ENCODE measurements at places on chromosomes 3 and 15.

DNA sequence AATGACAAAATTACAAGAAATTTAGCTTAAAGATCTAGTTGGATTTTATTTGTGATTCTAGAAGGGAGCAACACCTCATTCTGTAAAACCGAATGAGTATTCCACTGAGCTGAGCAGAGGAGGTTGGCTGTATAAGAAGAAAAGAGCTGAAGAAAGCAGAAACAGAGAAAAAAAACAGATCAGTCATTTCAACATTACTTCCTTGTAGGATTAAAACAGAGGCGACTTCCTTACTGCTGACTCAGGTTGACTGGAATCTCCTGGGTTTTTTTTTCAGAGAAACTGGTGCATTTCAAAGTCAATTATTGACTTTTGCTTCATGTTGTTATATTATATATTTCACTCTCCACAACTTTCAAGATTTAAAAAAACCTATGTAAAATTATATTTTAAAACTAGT lies 368.1 kb upstream of the UBE2E2 start:
- H3K27me3 ChIP-seq, result no peaks in the 10 kb centered on the region
- H3K36me3 ChIP-seq, result no peaks in the 10 kb centered on the region
- peak; percentile 27 for DNase-seq
- H3K4me3 ChIP-seq, result no peak overlapping the region
- no peak overlapping the region for H3K27ac ChIP-seq

GRCh38 chr3:15439476-15439875 lies 12.1 kb downstream of the EAF1 start:
- H3K4me1 ChIP-seq, result no peaks in the 10 kb centered on the region
- peaks cover 35% of the 10 kb centered on the region for H3K36me3 ChIP-seq
- no peak for DNase-seq
- no peak overlapping the region for H3K27ac ChIP-seq
- H3K4me3 ChIP-seq, result no peak overlapping the region

DNA sequence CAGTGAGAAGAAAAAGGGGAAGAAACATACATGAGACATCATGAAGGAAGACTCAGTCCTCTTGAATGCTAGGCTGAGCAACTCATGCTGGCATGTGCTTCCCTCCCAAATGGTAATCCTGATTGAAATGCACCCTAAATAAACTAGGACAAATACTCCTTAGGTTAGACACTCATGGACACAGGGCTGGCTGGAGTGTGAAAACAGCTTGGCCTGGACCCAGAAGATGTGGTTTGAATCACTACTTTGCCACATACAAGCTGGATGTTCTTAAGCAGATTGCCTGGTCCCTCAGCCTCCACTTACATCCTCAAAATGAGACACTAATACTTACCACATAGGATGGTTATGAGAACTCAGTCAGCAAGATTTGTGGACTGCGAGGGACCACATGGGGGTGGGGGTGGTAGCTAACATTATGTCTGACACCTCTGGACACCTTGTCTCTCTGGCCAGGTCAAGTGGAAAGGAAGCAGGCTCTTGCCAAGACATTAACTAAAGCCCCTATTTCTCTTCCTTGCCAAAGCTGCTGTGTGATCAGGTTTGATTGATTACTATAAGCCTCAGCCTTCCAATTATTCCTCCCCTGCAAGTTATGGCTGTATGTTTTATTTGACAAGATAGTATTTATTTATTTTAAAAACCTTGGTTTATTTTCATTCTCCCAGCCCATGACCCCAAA lies 138.9 kb upstream of the SLC7A14 start:
- H3K36me3 ChIP-seq, result no peaks in the 10 kb centered on the region
- no peak overlapping the region for H3K27ac ChIP-seq
- H3K4me1 ChIP-seq, result no peaks in the 10 kb centered on the region
- no peak overlapping the region for H3K4me3 ChIP-seq
- DNase-seq, result no peak

GRCh38 chr3:187920913-187921312 lies 175.6 kb upstream of the BCL6 start:
- H3K4me3 ChIP-seq, result no peak overlapping the region
- H3K27ac ChIP-seq, result no peak overlapping the region
- H3K27me3 ChIP-seq, result no peaks in the 10 kb centered on the region
- no peaks in the 10 kb centered on the region for H3K4me1 ChIP-seq
- H3K36me3 ChIP-seq, result no peaks in the 10 kb centered on the region

Data from lung (tissue), 17 donors.